AG08395 (cell line): ENCODE measurements at places on chromosomes 2 and 18.

DNA sequence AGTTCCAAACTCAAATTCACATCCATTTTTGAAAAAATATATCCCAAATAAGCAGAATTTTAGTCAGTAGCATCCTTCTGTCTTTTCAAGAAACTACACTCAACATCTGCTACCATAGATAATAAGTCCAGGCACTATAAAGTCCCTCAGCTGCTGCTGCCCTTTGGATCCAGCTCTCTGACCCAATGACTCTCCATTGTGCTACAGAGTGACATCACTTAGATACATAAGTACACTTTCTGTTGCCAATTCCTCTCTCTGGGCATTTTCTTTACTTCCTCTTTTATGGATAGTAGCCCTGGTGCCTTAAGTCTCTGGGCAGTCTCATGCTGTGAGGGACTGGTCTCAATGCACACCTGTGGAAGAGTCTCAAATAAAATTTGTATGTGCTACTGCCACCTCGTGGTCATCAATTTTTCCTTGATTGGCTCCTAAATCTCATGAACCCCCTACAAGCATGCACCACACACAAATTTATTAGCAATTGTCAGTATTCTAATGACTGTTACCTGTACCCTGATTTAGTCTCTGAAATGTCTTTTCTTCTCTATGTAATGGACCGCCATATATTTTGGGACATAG, 219.2 kb downstream of the LRP1B start:
- no peak for DNase-seq

GRCh38 chr2:236848501-236848900, 237.2 kb upstream of the COPS8 start:
- no peak for DNase-seq

- no peak for DNase-seq
Measured at GRCh38 chr2:223929571-223930102, 15.5 kb downstream of the WDFY1 start.

DNA sequence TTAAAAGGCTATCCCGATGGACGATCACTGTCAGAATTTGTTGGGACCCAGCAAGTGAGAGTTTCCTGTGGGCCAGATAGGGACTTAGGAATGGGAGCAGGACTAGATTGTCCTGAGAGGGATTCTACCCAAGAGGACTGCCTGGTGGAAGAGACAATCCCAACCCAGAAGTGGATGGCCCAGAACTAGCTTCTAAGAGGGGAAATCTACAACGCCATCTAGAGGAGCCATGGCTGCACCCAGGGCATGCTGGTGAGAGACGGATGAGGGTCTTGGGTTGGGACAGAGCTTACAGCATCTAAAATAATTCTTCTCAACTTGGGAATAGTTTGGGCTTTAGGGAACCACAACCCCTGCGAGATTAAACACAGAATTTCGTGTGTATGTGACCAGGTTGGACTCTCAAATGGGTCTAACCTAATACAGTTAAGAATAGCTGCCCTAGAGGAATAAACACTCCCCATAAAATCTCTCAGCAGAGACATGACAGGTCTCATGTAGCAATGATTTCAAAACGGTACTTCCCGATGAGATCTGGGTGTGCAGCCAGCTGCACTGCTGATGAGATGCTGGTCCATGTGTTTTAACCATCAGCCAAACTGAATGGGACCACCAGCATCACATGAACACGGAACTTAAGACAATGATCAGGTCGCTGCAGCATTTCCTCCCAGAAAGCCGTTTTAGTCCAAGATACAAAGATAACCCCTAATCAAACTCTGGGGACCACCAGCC, 50.8 kb downstream of the CCBE1 start:
- DNase-seq, result no peak

- no peak for DNase-seq
Measured at GRCh38 chr2:115746151-115746550, 1303.7 kb downstream of the DPP10 start.

- no peak for DNase-seq
Measured at GRCh38 chr2:83874712-83875430, 584.2 kb downstream of the SUCLG1 start.

DNA sequence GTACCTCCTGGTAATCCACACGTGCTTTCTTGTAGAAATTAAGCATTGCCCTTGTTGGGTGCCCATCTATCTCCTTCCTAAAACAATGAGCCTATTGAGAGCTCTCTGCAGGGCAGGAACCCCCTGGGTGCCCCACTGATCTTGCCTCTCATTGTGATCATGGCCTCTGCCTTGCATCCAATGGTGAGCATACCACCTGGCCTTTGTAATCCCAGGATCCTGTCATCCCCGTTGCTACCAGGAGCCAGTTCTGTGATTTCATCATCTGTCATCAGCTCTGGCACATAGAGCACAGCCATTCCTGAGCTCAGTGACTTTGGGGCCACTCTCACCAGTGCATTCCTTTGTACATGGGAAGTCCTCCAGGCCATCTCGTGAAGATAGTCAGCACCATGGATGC, 381.0 kb upstream of the ID2 start:
- DNase-seq, result no peak

DNA sequence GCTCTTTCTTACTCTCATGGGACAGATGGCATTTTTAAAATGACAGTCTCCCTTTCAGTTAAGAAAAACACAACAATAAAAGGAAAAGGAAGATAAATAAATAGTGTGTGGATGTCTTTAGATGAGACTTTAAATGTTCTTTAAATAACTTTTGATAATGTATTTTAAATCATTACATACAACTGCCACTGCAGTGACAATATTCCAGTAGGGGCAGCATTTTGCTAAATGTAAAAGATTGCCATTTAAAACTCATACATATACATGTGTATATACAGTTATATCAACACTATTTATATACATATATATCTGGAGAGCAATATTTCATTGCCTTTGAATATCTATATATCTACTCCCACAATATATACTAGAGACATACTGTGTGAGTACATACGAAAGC, 90.7 kb downstream of the INO80D start:
- no peak for DNase-seq

GRCh38 chr2:229980431-229981184, 58.3 kb downstream of the FBXO36 start:
- DNase-seq, result peak; percentile 63

DNA sequence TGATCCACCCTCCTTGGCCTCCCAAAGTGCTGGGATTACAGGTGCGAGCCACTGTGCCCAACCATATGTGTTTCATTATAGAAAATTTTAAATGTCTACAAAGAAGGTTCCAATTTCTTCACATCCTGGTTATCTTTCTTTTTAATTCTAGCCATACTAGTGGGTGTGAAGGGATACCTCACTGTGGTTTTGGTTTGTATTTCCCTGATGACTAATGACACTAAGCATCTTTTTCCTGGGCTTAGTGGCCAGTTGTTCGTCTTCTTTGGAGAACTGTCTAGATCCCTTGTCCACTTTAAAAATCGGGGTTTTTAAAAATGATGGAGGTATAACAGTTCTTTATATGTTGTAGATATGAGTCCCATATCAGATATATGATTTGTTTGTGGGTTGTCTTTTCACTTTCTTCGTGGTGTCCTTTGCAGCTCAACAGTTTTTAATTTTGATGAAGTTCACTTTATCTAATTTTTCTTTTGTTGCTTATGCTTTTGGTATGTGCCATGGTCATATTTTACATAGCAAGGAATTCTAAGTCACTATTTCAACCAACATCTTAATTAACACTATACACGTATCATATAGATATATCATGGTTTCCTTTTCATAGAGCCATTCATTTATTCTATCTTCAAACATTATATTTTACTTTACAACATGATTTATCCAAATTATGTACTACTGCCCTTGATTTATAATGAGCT, 135.0 kb upstream of the RIOK3 start:
- DNase-seq, result peak; percentile 69

- DNase-seq, result peak; percentile 24
Measured at GRCh38 chr2:161036926-161037325, 123.3 kb upstream of the TANK start.

- no peak for DNase-seq
Measured at GRCh38 chr2:19688059-19688458, 213.7 kb downstream of the TTC32 start.

DNA sequence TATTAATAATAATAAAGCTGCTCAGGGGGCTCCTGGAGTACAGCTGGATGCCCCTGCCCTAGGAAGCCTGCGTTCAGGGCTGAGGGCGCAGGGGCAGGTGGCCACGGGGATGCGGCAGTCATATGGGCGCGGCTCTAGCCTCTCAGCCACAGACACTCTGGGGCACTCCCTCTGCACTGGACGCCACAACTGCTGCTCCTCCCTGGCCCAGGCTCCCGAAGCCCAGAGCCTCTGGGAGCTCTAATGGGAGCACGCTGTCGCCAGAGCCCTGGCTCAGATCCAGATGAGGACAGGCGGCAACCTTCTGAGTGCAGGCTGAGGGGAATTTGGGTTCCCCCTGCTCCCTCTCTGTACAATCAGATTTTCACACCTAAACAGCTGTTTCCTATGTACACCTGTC, 93.6 kb downstream of the MTCL1 start:
- peak; percentile 67 for DNase-seq

DNA sequence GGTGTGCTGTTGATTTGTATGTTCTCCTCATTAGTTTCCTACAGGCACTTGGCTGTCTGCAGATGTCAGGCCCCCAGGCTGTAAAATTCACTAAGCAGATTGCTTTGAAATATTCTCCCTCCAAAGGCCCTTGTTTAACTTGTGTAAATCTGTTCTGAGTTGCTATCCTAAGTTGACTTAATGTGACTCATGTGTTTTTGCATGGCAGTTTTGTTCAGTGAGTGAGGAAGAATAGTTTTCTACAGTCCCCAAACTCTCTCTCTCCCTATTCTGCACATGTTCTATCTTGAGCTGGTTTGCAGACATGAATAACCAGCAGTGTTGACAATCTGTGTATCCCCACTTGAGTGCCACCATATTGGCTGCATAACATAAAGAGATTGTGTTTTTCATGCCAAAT, 1005.4 kb upstream of the DDX18 start:
- DNase-seq, result no peak

GRCh38 chr2:71458413-71459083, 5.2 kb downstream of the DYSF start:
- peak; percentile 61 for DNase-seq

GRCh38 chr2:101843048-101843447, 145.5 kb downstream of the MAP4K4 start:
- peak; percentile 72 for DNase-seq

- DNase-seq, result no peak
Measured at GRCh38 chr18:31309115-31309514, 8.8 kb upstream of the DSG1 start.

DNA sequence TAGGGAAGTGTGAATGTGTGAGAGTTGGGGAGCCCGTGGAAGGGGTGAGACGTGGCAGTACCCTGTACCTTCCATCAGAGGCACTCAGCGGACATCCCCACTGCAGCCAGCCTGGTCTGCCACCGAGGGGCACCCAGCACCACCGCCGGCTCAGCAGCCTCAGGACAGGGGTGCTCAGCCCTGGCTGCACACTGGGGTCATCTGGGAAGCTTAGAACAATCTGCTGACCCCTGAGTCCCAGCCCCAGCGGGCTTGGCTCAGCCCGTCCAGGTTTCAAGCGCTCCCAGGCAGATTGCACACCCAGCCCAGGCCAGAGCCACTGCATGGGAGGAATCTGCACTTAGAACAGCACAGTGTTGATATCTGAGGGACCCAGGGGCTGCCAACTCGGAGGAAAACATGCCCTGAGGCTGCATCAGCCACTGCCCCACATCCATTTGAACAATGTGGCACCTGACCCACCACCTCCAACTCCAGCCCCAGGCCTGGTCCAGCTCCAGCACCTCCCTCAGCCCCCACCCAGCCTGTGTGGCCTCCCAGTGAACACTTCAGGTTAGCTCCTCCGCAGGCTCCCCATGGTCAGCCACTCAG, 147.1 kb upstream of the OTOS start:
- DNase-seq, result no peak

GRCh38 chr2:102420290-102420689, 2.7 kb upstream of the IL18RAP start:
- DNase-seq, result no peak

- no peak for DNase-seq
Measured at GRCh38 chr2:1874950-1875349, 130.6 kb upstream of the PXDN start.

DNA sequence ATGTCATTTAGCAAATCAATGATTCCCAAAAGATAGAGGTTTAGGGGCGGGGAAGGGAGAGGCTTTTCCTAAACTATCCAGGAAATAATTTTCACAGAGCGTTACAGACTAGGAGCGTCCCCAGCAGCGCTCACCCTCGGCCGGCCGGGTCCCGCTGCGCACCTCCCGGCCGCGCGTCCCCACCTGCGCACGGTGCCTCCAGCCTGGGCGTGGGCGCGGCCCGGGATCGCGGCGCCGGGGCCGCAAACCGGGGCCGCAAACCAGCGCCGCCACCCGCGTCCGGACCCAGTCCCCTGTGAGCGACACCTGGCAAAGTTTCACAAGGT, 684 bp upstream of the ZCCHC2 start:
- DNase-seq, result no peak

DNA sequence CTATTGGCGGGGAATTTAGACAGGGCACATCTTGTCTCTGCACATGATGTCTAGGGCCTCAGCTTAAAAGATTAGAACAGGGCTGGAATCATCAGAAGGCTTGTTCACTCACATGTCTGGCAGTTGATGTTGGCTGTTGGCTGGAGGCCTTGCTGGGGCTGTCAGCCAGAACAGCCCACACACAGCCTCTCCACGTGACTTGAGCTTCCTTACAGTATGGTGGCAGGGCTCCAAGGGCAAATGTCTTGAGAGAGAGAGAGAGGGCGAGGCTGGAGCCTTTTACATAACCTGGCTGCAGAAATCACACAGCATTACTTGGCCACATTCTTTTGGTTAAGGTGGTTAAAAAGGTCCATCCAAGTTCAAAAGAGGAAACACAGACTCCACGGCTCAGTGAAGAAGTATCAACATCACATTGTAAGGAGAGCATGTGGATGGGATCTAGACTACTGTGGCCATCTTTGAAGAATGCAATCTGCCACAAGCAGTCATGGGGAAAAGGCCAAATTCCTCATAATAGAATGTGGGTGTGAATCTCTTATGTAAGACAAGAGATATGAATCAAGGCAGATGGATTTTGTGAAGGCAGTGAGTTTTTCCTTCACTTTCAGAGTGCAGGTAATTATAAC, 30.4 kb downstream of the SRSF7 start:
- DNase-seq, result peak; percentile 74

GRCh38 chr2:25421289-25421688, 79.6 kb upstream of the DNMT3A start:
- no peak for DNase-seq

DNA sequence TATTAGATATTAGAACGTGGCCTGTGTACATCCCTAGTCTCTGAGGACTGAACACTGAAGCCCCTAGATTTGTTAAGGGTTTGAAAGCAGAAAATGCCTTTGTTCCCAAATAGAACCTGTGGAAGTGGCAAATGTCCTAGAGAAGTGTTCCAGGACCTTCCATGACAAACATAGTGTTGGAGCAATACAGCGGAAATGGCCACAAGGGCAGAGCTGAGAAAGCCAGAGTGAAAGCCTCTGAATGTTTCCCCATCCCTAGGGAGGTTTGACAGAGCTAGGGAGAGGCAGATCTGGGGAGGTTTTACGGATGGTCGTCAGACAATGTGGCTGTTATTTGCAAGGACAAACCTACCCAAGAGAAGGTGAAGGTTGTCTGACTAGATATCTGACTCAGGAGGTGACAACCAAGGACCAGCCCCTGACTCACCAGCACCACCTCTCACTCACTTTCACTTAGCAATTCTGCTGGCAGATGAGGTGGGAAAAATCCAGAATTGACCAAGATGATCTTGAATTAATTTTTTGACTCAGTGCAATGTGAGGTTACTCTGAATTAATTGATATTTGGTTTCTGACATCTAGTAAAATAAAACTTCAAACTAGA, 24.1 kb downstream of the RBM43 start:
- peak; percentile 10 for DNase-seq

GRCh38 chr2:3739313-3739712, 35.9 kb downstream of the DCDC2C start:
- DNase-seq, result no peak

GRCh38 chr18:75101916-75102315, 107.0 kb downstream of the PTGR3 start:
- no peak for DNase-seq
